Chondrocyte (in vitro differentiated cells): ENCODE measurements at places on chromosomes 11 and 22. TPM values are rescaled to one million over a fixed set of nuclear protein-coding genes. Genes with fewer than 3 reads are reported as not detected.

C22orf31 gene
- total RNA-seq = not detected in 3 replicates

OR8J3 gene
- total RNA-seq = not detected in 3 replicates

GRCh38 chr11:102761646-102762238 is 18.7 kb downstream of the MMP10 start:
- H3K4me3 ChIP-seq = peak overlapping the region; percentile 18
- peak overlapping the region; percentile 88 for H3K27ac ChIP-seq
- no peaks in the 10 kb centered on the region for H3K36me3 ChIP-seq
- H3K4me1 ChIP-seq = peaks cover 62% of the 10 kb centered on the region
- H3K27me3 ChIP-seq = no peaks in the 10 kb centered on the region
- no peak for DNase-seq

GRCh38 chr22:44445307-44445680 is 52.7 kb downstream of the RTL6 start:
- H3K27me3 ChIP-seq = no peaks in the 10 kb centered on the region
- H3K36me3 ChIP-seq = peaks cover 2% of the 10 kb centered on the region
- H3K4me3 ChIP-seq = no peak overlapping the region
- no peak overlapping the region for H3K27ac ChIP-seq
- peaks cover 31% of the 10 kb centered on the region for H3K4me1 ChIP-seq

DNA sequence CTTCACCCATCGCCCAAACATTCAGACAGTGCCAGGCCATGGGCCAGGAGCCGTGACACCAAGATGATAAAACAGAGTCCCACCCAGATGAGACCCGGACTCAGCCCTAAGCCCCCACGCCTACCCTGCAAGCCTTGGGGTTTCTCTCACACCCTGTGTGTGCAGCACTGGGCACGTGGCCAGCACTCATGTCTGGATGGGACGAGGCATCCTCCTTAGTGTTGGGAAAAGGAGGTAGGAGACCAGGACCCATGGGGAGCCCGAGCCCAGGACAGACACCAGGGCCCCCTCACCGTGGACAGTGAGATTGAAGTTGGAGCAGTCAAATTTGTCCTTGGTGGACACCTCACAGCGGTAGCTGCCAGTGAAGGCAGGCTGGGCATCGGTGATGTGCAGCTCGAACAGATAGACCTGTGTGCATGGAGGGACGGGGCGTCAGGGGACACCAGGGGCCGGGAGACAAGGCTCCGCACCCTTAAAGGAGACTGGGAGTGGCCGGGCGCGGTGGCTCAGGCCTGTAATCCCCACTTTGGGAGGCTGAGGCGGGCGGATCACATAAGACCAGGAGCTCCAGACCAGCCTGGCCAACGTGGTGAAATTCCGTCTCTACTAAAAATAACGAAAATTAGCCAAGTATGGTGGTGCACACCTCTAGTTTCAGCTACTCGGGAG is 4.2 kb downstream of the MYBPC3 start:
- H3K4me3 ChIP-seq = no peak overlapping the region
- DNase-seq = no peak
- H3K27ac ChIP-seq = no peak overlapping the region
- H3K27me3 ChIP-seq = no peaks in the 10 kb centered on the region
- H3K36me3 ChIP-seq = no peaks in the 10 kb centered on the region

GRCh38 chr11:78762105-78762504 is 187.4 kb upstream of the NARS2 start:
- H3K4me1 ChIP-seq = no peaks in the 10 kb centered on the region
- no peak overlapping the region for H3K27ac ChIP-seq
- DNase-seq = no peak
- H3K36me3 ChIP-seq = peaks cover 3% of the 10 kb centered on the region
- no peak overlapping the region for H3K4me3 ChIP-seq

DNA sequence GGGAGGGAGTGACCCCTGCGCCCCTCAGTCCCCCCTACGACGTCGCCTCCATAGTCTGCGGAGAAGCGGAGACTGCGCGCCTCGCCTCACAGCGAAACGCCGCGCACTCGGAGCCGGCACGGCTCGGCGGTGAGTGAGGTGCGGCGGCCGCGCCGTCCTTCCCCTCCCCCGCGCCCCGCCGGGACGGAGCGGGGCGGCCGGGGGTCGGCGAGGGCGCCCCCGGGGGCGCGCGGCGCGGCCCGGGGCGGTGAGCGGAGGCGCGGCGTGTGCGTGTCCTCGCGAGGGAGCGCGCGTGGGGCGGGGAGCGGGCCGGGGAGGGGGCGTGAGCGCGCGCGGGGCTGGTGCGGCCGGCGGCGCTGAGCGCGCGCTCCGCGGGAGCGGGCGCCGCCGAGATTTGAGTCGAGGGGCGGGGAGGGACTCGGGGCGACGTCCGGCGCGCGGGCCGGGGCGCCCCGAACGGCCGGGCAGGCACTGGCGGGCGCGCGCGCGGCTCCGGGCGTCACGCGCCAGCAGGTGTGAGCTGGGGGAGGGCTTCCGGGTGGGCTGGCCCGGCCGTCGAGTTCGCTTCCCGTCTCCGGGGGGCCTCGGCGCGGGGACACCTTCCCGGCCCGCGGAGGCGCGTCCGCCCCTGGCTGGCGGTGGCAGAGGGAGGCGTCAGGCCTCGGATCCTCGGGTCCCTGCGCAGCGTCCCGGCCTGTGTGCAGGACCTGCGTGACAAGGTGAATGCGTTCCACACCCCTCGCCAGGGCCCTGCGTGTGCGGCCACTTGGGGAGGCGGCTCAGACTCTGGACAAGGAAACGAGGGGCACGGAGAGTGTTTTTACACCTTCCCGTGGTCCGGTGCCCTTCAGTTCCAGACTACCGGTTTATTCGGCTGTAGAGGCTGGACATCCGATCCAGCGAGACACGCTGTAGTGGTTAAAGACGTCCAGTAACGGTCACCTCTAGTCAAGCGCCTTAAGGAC is 50.4 kb downstream of the FAM83F start:
- H3K4me3 ChIP-seq = peak overlapping the region; percentile 94
- peak overlapping the region; percentile 100 for H3K27ac ChIP-seq
- peaks cover 1% of the 10 kb centered on the region for H3K36me3 ChIP-seq
- peaks cover 28% of the 10 kb centered on the region for H3K4me1 ChIP-seq
- no peaks in the 10 kb centered on the region for H3K27me3 ChIP-seq

- peaks cover 3% of the 10 kb centered on the region for H3K4me1 ChIP-seq
- H3K4me3 ChIP-seq = no peak overlapping the region
- H3K27me3 ChIP-seq = peaks cover 17% of the 10 kb centered on the region
- no peak for DNase-seq
- H3K36me3 ChIP-seq = no peaks in the 10 kb centered on the region
These were observed 464.0 kb downstream of the BRD1 start for GRCh38 chr22:49363526-49364230.

DNA sequence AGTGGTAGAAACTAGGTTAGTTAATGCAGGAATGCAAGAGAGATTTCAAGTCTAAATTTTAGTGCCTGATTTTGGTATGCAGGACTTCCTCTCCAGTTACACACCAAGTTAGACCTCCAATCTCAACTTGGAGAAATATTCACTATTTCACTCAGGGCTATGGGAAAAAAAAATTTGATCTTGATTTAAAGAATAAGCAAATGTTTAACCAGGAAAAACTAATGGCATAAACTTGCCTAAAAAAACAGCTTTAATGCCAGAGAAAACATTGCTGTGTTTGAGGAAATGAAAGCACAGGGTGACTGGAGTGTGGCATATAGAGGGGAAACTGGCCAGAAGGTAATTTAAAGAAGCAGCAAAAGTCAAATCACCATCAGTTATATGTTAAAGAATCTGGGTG is 575.4 kb upstream of the LRRC4C start:
- DNase-seq = no peak
- H3K27me3 ChIP-seq = no peaks in the 10 kb centered on the region
- H3K36me3 ChIP-seq = no peaks in the 10 kb centered on the region
- no peak overlapping the region for H3K4me3 ChIP-seq
- no peaks in the 10 kb centered on the region for H3K4me1 ChIP-seq

- DNase-seq = no peak
- H3K27ac ChIP-seq = peak overlapping the region; percentile 94
- peaks cover 44% of the 10 kb centered on the region for H3K4me1 ChIP-seq
- peaks cover 6% of the 10 kb centered on the region for H3K36me3 ChIP-seq
- no peak overlapping the region for H3K4me3 ChIP-seq
- H3K27me3 ChIP-seq = no peaks in the 10 kb centered on the region
These were observed 45.0 kb downstream of the BCR start for GRCh38 chr22:23225337-23225723.

DNA sequence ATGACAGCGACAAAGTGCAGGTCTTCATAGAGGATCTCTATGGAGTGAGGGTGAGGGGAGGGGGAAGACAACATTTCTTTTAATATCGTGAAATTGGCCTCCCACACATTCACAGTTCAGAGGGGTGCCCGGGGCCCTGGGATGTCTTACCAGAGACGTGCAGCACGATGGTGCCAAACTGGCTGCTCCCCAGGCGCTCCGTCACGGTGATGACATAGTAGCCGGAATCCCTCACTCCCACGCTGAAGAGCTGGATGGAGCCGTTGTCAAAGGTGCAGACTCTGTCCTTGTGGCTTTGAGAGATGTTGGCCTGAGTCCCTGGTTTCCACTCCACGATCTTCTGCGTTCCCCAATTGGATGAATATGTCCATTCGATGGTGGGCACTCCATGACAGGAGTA is 29.6 kb downstream of the VSTM5 start:
- peaks cover 4% of the 10 kb centered on the region for H3K36me3 ChIP-seq
- DNase-seq = no peak
- H3K27ac ChIP-seq = no peak overlapping the region

DNA sequence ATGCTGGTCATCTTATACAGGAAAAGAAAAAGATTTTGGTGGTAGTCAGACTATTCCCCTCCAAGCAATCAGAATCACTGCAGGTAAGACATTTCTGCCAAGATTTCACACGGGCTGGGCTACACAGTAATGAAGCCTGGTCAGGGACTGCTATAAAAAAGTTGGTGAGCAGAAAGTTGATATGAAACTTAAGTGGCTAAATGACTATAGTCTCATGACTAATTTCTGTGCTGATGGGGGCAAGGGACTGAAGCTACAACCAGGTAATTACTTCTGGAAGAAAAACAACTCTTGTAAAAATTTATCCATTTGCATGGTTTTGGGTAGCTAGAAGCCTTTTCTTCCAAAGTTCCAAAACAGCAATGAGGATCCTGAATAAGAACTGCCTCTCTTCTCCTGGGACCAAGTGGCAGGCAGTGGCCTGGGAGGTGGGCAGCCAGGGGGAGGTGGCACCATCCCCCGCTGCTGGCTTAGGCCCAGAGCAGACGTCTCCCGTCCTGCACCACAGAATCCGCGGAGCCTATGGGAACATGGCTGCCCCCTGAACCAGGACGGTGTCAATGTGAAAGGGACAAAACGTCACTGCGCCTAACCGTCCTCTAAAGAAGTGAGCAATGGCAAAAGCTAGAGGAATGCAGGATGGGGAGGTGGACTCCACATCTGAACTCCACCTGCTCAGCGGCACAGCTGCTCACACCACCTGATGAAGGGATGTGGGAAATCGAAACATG is 122.6 kb upstream of the LMO1 start:
- DNase-seq = no peak
- H3K4me1 ChIP-seq = peaks cover 12% of the 10 kb centered on the region
- no peak overlapping the region for H3K27ac ChIP-seq
- no peaks in the 10 kb centered on the region for H3K36me3 ChIP-seq
- H3K27me3 ChIP-seq = no peaks in the 10 kb centered on the region
- no peak overlapping the region for H3K4me3 ChIP-seq

DNA sequence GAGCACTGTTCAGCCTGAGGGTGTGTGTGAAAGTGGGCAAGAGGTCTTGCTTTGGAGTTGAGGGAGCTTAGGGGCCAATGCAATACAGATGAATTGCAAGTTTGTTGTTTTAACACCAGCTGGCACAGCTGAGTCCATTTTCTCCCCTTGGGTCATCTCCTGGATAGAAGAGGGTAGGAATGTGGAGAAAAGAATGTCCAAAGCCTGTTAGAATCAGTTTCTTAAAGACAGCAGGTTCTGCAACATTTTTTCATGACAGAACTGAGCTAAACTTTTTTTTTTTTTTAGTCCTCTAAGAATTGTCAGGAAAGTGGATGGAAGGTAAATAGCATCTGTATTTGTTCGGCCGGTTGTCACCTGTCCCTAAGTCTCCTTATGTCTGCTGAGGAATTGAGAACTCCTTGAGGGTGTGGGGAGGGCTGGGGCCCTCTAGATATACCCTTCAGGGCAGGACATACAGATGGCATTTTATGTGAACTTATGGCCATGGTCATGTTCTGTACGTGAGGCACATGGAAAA is 211.1 kb upstream of the CADM1 start:
- H3K27me3 ChIP-seq = peaks cover 51% of the 10 kb centered on the region
- no peak overlapping the region for H3K27ac ChIP-seq
- no peak for DNase-seq
- no peak overlapping the region for H3K4me3 ChIP-seq
- peaks cover 7% of the 10 kb centered on the region for H3K4me1 ChIP-seq

DNA sequence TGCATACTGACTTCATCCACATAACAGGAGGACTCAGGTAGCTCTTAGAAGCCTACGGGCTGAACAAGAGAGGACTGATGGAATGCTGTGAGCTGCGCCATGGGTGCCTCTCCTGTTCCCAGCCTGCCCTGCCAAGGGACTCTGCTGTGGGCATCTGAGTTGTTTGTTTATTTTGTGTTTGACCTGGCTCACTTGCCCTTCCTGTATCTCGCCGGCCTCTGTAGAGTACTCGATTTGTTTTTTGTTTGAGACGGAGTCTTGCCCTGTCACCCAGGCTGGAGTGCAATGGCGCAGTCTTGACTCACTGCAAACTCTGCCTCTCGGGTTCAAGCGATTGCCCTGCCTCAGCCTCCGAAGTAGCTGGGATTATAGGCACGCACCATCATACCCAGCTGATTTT is 1.8 kb downstream of the TTC38 start:
- H3K4me1 ChIP-seq = peaks cover 23% of the 10 kb centered on the region
- H3K27me3 ChIP-seq = no peaks in the 10 kb centered on the region
- DNase-seq = no peak
- peak overlapping the region; percentile 10 for H3K4me3 ChIP-seq

DNA sequence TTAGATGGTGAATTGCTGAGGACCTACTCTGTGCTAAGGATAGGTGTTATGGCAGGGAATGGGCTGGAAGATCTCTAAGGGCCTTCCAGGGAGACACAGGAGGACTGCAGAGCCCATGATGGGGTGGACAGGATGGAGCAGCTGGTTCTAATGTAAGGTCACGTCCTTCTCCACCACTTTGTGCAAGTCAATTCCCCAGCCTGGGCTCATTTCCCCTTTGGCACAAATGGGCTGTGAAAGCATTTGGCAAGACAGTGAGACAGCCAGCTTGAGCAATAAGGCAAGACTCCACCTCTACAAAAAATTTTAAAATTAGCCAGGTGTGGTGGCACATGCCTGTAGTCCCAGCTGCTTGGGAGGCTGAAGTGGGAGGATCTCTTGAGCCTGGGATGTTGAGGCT is 81.4 kb upstream of the THY1 start:
- H3K4me3 ChIP-seq = no peak overlapping the region
- H3K27ac ChIP-seq = no peak overlapping the region
- H3K36me3 ChIP-seq = no peaks in the 10 kb centered on the region
- DNase-seq = no peak
